ENCODE measurements at places on chromosomes 12 and 14.

GRCh38 chr12:81257947-81258551 is 180.2 kb downstream of the ACSS3 start:
- DNase-seq, result no peak

DNA sequence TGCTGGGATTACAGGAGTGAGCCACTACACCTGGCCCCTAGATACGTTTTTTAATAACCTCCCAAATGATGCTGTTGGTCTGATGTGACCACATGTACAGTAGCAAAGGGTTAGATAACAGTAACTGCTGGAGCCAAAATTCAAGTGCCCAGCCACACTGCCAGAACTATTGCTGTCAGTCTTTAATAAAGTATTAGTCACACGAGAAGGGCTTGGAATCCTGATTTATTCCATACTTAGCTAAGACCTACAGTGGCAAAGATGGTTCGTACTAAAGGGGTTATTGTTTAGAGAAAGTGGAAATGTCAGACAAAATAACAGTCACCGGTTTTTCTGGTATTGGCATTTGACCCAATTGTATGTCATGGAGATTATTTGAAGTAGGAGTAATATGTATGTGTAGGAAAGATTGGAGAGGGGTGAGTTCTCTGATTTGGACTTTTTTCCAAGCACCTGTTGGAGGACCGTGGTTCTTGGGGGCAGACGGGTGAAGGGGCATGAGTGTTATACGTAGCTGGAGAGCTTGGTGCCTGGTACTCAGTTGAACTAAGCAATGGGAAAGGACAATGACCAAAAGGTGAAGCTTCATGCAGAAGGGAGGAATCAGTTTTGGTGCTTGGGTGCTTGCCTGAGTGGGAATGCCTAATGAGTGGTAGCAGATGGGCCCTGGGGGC is 9.7 kb downstream of the TUBA1C start:
- DNase-seq, result no peak

GRCh38 chr12:15276088-15276698 is 46.1 kb upstream of the PTPRO start:
- DNase-seq, result no peak

- DNase-seq, result no peak
Measured at GRCh38 chr12:121849211-121849610, 9.4 kb downstream of the HPD start.

- no peak for DNase-seq
Measured at GRCh38 chr12:2624543-2625288, 170.1 kb upstream of the FKBP4 start.

DNA sequence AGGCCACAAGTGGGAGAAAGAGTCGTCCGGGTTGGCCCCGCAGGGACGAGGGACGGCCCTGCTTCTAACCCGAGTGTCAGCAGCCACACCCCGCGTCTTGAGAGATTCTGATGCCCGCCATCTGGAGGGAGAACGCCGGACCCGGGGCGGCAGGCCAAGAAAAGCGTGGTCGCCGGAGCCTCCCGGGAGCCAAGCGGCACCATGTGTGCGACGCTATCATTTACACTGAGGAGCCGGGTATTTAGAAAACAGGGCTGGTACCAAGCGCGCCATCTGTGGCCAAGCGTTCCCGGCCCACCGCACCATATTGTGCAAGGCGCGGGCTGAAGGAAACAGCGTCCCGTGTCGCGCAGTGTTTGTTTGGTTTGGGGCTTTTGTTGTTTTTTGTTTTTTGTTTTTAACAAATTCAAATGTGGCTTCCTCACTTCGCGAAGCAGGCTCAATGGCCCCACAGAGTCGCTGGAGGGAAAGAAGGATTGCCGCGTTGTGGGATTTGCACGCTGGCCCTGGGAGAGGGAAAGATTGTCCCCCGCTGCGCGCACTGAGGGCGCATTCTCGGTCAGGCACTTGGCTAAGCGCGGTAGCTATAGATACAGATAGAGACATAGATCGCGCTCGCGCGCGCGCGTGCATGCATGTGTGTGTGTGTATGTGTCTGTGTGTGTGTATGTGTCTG is 153.8 kb downstream of the BCL11B start:
- no peak for DNase-seq

- DNase-seq, result no peak
Measured at GRCh38 chr12:12924169-12924568, 27.8 kb downstream of the GPRC5D start.

GRCh38 chr12:3097836-3098235 is 20.7 kb downstream of the TSPAN9 start:
- DNase-seq, result no peak

Data from stimulated activated CD4-positive, alpha-beta T cell treated with anti-CD3 and anti-CD28 coated beads, Interleukin-4, amount 100 ng/mL, for 24 hours (primary cell).